ENCODE measurements at places on chromosomes 1 and 21.

DNA sequence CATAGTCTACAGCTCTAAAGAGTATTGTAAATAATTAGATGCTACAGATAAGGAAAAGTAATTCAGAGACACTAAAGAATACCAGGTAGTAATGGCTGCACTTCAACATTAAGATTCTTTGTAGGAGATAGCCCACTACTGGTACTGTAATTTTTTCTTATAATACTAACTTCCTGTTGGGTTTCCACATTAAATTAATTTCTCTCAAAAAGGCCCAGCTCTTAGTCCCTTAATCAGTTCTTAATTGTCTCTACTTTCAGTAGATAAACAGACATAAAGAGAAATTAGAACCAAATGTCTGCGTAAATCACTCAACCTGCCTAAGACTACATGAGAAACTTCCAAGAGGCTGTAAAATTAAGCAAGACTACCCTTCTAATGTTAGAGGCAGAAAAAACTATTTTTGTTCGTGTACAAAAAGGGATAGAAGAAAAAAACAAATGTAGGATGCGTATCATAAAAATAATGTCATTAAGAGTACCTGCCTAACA is 83.4 kb downstream of the NOTCH2 start:
- DNase-seq, result no peak

GRCh38 chr1:39387452-39387851 is 104.0 kb upstream of the BMP8A start:
- peak; percentile 61 for DNase-seq

GRCh38 chr1:150164779-150165178 is 15.1 kb downstream of the PLEKHO1 start:
- no peak for DNase-seq

DNA sequence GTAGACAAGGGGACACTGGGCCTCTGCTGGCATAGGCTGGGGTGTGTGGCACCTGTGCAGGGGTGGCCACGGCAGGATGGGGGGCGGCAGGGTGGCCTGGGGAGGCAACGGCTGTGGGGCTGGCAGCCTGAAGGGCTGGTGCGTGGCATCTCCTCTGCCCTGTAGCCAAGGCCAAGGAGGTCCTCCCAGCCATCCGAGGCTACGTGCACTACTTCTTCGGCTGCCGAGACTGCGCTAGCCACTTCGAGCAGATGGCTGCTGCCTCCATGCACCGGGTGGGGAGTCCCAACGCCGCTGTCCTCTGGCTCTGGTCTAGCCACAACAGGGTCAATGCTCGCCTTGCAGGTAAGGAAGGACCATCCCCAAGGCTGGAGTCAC is 36.0 kb upstream of the LHX4 start:
- no peak for DNase-seq

DNA sequence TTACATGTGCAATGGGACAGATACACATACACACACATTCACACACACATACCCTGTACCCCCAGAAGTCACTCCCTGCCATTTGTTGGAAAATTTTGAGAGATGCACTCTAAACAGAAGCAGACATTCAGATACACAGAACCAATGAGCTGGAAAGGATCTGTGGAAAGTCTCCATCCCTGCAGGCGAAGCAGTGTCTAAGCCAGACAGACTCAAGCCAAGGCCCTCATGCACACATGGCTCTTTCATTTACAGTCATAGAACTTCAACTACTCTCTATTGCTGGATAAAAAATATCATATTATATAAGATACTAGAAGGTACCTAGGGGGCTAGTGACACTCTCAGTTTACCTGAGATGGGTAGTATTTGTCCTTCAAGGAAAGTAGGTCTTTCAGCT is 7.3 kb upstream of the SEC16B start:
- DNase-seq, result no peak

GRCh38 chr1:53086491-53087070 is 24.6 kb downstream of the PODN start:
- no peak for DNase-seq

DNA sequence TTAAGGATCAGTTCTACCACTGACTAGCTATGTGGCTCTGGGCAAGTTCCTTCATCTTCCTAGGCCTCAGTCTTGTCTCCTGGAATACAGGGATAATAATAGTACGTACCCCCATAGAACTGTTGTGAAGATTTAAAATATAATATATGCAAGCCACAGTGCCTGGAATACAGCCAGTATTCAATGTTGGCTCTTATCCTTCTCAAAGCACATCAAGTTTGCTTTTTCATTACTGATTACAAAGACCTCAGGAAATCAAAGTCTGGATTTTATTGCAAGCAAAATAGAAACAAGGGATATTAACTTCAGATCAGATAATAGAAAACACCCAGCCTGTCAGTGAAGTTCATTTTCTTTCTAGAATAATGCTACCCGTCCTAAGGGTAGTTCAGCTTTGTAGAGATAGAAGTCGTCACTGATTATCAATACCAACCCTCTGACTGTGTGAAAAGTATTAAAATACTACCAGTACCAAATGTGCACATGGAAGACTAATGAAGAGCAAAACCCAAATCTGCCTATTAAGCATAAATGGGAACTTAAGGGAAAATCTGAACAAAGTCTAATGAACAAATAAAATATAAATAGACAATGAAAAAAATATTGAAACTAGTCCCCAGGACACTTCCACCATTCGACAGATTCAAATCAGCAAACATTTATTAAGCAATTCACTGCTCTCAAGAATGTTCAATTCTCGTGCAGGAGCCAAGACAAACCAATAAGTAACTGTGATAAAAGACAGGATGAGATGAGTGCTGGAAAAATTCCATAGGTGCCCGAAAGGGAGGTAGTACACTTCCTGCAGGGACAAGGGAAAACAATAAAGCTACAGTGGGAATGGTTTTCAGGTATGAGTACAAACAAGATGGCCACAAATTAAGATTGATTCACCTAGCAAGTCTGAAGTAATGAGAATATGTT is 206.2 kb downstream of the SMYD3 start:
- no peak for DNase-seq

- no peak for DNase-seq
Measured at GRCh38 chr1:30329802-30330557, 393.4 kb downstream of the MATN1 start.

Measured in AG09319 (cell line).